ENCODE measurements at places on chromosomes 11 and 22.

GRCh38 chr22:46462726-46463371, 74.6 kb downstream of the CELSR1 start:
- no peak for DNase-seq

DNA sequence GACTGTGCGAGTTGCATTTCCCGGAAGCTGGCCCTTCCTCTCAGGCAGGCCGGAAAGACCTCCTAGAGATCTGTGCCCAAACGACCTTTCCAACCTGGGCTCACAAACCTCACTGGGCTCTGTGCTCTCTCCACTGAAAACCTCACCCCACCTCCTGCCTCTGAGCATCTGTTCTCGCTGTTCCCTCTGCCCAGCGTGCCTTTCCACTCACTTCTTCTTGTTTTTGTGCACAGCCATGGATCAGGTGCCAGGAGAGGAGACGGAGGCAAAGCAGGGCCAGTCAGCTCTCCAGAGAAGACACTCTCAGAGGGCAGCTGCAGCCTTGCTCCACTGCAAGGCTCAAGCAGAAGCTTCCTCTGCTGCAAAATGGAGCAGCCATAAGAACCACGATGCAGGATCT, 10.9 kb upstream of the CPT1A start:
- DNase-seq, result no peak

- DNase-seq, result no peak
These were observed 81.2 kb upstream of the PRR5 start for GRCh38 chr22:44620841-44621257.

- peak; percentile 60 for DNase-seq
These were observed at the start of gene AHNAK for GRCh38 chr11:62546244-62546928. TSS of gene AHNAK (minus strand) at chr11:62546806. CDS start at chr11:62536098, 10,708 bp downstream.

DNA sequence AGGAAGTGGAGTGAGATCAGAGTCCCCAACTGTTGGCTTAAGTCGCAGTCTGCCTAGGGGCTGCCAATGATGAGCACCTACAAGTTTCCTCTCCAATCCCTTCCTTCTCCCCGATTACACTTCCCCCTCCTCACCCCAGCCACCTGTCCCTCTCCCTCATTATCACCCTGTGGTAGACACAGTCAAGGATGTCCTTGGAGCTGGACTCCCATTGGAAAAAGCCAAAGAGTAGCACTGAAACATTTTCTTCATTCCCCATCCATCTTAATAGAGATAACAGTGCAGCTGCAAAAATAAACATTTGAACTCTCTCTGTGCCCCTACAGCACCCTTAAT, 146.2 kb downstream of the DBX1 start:
- no peak for DNase-seq

DNA sequence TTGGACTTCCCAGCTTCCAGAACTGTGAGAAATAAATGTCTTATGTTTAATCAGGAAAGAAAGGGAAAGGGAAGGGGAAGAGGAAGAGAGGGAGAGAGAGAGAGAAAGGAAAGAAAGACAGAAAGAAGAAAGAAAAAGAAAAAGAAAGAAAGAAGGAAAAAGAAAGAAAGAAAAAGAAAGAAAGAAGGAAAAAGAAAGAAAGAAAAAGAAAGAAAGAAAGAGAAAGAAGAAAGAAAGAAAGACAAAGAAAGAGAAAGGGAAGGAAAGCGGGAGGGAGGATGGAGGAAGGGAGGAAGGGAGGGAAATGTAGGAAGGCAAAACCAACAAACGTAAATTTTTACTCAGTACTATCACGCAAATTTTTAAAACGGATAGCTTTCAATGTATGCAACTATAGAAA, 2281.8 kb downstream of the LRRC4C start:
- DNase-seq, result no peak

- no peak for DNase-seq
These were observed 130.0 kb downstream of the WNT7B start for GRCh38 chr22:45846952-45847351.

All from glutamatergic neuron (in vitro differentiated cells).